ENCODE measurements at places on chromosomes 4 and X.
A peak's percentile ranks its signal among the peaks of the same experiment; 100 is the strongest.

DNA sequence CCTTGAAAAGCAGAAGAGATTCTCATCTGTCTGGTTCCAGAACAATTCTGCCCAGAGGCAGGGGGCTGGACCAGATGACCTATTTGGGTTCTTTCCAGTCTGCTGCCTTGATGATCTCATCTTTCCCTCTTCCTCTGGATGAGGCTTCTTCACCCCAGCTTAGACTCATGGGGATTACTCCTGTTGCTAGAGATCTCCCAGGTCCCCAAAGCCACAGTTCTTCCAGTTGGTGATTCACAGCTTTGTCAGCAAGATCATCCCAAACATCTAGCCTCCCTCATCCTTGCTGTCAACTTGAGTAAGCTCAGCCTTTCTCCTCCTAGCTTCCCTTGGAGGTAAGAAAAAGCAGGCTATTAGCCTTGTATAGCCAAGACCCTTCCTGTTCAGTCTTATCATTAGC is 64.2 kb upstream of the PJA1 start:
- DNase-seq = no peak

DNA sequence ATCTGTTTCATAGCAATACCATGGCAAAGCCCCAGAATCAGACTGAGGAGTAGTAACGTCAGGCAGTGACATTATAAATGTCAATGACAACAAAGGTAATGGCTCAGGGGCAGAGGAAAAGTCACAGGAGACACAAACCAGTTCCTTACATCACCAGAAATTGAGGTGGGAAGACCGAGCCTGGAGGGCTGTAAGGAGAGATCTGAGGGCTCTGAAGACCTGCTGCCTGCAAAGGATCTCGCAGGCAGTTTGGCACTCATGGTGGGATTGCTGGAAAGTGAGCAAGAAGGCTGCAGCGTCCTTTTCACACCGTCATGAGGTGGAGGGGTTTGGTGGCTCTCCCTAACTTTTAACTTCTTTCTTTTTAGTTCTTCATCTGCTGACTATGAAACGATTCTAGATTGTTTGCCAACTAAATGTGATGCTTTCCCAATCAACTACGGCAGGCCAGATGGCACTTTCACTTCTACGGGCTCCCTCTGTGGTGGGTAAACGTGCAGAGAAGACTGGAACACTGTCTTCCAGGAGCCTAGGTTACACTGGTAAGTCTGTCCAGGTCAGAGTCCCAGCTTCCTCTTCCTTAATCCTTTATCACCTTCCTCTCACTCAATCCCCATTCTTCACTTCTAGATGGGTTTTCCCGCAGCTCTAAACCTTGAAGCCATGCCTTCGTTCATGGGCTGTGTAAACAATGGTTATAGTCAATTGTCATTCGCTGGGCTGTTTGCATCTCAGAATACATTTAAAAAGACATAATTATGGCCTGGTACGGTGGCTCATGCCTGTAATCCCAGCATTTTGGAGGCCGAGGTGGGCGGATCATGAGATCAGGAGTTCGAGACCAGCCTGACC is 58.2 kb downstream of the TBC1D9 start:
- no peak for DNase-seq

DNA sequence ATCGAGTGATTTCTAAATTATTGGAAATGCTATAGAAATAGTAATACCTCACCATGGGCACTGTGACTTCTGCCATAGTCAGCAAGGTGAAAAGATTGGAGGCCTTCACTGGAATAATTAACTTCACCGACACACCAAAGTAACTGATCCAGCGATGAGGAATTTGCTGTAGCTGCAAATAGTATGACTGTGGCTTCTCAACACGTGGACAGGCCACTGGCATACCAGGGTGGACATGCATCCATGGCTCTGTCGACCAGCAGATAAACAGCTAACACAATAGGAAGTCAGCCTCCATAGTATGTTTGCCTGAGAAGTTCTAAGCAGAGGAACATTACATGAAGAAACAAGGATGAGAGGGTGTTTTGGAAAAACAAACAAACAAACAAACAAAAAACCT is 10.9 kb upstream of the FAT4 start:
- DNase-seq = no peak

DNA sequence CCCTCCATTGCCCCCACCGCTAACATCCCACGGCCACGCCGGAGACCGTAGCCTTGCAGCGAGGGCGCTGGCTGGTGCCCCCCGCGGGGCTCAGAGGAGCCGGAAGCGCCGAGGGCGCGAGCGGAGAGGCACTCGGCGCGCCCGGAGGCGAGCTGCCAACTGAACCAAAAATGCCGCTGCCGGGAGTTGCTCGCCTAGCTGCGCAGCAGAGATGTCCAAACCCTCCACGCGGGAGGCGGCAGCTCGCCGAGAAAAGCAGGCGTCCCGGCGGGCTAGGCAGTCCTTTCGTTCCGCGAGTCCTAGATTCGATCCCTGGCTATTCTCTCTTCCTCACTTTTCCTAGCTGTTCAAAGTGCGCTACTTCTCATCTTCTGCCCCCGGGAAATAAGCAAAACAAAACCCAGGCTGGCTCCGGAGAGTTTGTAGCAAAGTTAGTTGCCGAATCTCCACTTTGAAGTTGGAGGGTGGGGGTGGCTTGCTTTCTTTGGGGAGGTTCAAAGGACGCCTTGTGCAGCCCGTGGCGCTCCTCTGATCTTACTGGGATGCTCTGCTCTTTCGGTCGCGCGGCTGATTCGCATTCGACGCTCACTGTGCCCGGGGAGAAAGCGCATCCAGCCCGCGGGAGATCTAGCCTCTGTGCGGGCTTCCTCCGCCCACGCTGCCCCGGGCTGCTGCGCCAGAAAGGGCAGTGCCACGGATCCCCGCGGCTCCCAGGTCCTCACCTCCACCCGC is 723 bp downstream of the NKX6-1 start:
- DNase-seq = peak; percentile 25

- DNase-seq = no peak
Measured at GRCh38 chrX:140713174-140713539, 3.6 kb downstream of the LINC00632 start.

GRCh38 chrX:115413246-115413878 is 123.8 kb downstream of the LUZP4 start:
- no peak for DNase-seq

DNA sequence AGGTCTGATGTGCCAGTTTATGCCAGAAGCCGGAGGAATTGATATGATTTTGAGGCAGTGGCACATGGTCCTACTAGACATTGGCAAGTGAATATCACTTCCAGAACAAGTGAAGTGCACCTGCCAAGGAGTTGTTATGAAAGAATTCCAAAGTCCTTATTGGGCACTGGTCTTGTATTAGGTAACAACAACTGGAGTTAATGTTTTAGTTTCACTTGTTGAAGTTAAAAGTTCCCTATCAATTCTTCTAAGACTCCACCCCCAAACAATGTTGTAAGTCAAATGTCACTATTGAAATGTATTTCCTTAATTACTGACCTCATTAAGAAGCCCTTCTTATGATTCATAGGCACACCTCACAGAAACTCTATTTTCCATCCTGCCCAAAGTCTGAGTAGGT is 3.1 kb downstream of the TET2 start:
- no peak for DNase-seq

GRCh38 chr4:5787311-5787710 is 76.3 kb downstream of the EVC start:
- no peak for DNase-seq

DNA sequence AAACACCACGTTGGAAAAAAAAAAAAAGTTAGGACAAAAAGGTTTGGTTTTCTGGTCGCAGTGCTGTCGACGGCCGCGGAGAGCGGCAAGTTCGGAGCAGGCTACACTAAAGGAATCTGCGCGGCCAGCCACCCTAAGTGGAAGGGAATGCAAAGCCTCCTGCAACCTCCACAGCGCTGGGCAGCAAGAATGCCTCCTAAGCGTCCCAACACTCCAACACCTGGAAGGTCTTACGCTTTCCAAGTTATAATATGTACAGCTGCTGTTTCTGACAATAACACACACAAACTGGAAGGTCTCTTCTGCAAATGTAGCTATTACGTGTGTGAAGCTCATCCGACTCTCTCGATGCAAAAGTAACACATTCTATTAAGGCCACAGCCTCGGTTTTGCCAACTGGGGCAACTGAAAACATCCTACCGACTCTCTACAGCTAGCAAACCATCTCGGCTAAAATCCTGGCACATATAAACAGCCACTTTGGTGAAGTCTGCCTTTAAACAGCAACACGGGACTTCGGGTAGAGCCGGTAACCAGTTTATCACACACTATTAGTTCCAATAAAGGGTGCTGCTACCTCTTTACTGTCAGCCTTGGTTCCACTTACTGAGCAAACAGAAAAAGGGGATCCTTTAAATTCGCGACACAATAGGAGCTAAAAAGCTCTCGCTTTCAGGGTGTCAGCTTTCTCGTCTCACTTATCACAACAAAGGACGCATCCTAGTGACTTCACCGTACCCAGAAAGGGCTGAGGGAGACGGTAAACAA is 895 bp downstream of the SMIM14 start:
- DNase-seq = peak; percentile 34

- DNase-seq = no peak
Measured at GRCh38 chr4:184747034-184747830, 13.3 kb upstream of the CENPU start.

- DNase-seq = peak; percentile 45
Measured at GRCh38 chrX:140764401-140764919, 54.9 kb downstream of the LINC00632 start.

DNA sequence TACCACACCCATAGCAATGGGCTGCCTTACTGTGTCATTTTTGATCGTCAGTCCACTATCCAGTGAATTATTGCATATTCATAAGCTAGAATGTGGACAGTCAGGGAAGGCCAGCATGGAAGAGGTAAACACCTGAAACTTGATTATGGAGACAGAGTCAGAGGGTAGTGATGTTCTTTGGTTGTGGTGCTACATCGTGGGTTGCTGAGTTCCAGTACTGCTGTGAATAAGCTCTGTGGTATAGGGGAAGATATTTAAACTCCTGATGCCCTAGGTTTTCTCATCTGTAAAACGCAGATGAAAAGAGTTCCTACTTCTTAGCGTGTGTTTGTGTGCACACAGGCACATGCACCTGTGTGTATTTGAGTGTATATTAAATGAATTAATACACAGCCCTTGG is 69.9 kb downstream of the CPE start:
- no peak for DNase-seq

- peak; percentile 26 for DNase-seq
Measured at GRCh38 chr4:81040012-81040659, 9.6 kb downstream of the BMP3 start.

DNA sequence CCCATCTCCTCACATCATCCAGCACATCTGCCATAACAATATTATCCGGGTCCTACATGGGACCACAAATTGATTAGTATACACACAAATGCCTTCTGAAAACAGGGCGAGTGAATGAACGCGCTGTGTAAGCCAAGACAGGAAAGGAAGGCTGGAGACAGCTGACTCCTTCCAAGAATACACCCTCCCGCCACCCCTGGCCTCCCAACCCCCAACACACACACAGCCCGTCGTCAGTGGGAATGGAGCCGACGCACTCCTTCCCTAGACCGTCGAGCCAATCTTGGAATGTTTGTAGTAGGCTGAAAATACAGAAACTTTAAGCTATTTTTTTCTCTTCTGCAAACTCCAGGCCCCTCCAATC is 319 bp upstream of the MAGEH1 start:
- DNase-seq = no peak

DNA sequence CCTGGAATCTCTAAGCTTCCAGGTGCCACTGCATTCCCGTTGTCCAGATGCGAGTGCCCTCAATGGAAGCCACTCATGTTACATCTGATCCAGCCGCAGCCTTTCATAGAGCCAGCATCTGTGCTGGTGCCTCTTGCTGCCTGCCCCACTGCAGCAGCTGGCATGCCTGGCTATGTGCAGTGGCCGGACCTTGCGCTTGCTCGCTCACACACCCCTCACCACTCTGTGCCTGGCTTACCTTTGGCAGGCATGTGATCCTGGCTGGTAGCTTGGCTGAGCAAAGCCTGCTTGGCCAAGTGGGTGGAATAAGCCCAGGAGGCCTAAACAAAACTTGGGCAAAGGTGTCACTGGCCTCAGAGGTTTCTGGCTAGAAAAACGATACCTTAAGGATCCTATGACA is 59.5 kb upstream of the CDKN2AIP start:
- no peak for DNase-seq

- peak; percentile 5 for DNase-seq
Measured at GRCh38 chrX:119784747-119785446, 6.5 kb downstream of the RPL39 start.

DNA sequence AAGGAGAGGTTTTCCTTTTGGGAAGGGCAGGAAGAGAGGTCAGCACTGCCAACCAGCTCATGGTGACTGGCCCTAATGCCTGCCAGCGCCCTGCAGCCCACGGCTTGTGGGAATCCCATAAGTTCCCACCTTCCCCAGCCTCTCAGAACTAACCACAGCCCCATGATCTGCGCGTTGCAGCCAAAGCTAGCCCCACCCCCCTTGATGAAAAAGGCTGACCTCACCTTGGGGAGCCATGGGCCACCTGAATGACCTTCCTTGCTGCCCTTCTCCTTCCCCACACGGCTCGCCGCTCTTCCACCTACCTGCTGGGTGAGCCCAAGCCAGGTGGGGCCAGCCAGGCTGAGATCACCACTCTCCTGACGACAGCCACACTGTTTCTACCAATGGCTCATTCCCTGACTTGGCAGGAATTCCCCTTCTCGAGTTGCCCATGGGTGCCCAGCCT is 3.9 kb upstream of the ELF4 start:
- no peak for DNase-seq

GRCh38 chrX:149036086-149036485 is 469.0 kb downstream of the IDS start:
- DNase-seq = no peak

- DNase-seq = no peak
Measured at GRCh38 chrX:153474718-153475117, 4.3 kb upstream of the HAUS7 start.

DNA sequence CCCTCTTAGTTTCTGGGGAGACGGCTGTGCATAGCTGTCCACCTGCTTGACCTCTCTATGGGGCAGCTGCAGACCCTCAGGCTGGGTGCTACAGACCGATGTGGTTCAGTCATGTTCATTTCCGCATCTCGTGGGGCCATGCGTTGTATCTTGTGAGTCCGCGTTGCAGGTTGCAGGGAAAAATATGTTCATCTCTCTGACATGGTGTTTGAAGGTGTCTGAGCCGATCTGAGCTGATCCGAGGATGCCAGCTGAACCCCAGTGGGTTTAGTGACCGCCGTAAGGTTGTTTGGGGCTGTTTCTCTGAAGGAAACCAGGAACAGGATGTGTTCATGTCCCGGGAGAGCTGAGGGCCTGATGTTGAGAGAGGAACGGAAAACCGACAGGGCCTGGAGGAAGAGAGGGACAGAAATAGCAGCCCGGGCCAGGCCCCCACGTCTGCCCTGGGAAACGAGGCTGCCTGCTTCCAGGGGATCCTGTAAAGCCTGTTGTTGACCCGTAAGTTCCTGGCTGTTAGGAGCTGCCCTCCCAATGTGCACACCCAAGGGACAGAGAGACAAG is 9.8 kb upstream of the P2RY8 start:
- no peak for DNase-seq
